Testis (tissue), 5 donors: ENCODE measurements at places on chromosomes 5 and 9. TPM values are rescaled to one million over a fixed set of nuclear protein-coding genes. Genes with fewer than 3 reads are reported as not detected.

Gene MEGF10
- polyA plus RNA-seq: 2.4 TPM

Gene FOXD4L3
- polyA plus RNA-seq: 0.18 TPM

Gene RACK1
- polyA plus RNA-seq: 1,149 TPM

Gene CCDC192
- polyA plus RNA-seq: 22.6 TPM

Gene CCDC152
- 1.4 TPM for polyA plus RNA-seq

Gene IDNK
- polyA plus RNA-seq: 6.0 TPM

Gene IL7R
- polyA plus RNA-seq: 12.1 TPM

Gene UGT3A1
- 12.4 TPM for polyA plus RNA-seq
